Activated CD4-positive, alpha-beta T cell treated with anti-CD3 and anti-CD28 coated beads for 24 hours (primary cell): ENCODE measurements at places on chromosomes 5 and 9.

- no peak for DNase-seq
These were observed 495.2 kb downstream of the TLE4 start for GRCh38 chr9:80066931-80067330.

DNA sequence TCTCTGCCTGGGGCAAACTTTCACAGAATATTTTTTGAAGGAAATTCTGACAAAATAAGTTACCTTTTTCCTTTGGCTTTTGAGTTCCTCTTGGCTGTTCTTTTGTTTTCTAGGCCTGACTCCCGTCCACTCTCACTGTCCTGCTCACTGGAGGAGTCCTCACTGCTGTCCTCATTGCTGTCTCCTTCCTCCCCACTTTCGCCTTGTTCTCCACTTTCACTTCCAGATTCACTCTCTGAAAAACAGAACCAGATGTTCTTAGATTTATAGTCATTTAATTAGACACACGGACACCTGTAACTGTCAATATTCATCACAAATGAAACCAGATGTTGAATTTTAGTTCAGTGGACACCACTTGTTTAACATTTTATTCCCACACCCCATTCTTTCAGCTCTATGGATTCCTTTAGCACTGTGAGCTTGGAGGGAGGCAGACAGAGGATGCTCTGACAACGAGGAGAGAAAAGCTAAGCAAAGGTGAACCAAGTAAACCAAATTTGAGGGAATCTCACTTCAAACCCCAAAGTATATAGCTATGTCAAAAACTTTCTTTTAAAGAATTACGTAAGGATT is 180.7 kb downstream of the AP3B1 start:
- DNase-seq, result no peak

GRCh38 chr5:134111741-134112647 is 2.5 kb upstream of the TCF7 start:
- no peak for DNase-seq

GRCh38 chr9:120741191-120741590 is 26.9 kb upstream of the MEGF9 start:
- DNase-seq, result no peak

- DNase-seq, result no peak
These were observed 197.6 kb downstream of the KDM4C start for GRCh38 chr9:6955251-6955921.

GRCh38 chr5:1228120-1228519 is 2.9 kb downstream of the SLC6A18 start:
- no peak for DNase-seq

- no peak for DNase-seq
These were observed 42.5 kb upstream of the SLC9A3 start for GRCh38 chr5:566636-567309.

DNA sequence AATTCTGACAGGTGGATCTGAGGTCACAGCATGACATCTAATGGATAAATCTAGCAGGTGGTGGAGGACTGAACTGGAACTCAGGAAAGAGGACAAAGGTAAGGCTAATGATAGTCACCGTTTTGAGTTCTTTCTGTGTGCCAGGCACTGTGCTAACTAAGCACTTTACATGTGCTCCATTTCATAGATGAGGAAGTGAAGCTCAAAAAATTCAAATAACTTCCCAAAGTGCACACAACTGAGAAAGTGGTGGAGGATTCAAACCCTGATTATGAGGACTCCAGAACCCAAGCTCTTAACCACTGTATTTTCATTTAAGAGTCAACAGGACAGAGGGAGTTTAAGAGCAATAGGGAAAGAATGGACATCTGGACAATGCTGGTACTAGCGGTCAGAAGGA is 7.1 kb upstream of the DELE1 start:
- no peak for DNase-seq

GRCh38 chr9:90025816-90026215 is 421.0 kb downstream of the GADD45G start:
- no peak for DNase-seq

DNA sequence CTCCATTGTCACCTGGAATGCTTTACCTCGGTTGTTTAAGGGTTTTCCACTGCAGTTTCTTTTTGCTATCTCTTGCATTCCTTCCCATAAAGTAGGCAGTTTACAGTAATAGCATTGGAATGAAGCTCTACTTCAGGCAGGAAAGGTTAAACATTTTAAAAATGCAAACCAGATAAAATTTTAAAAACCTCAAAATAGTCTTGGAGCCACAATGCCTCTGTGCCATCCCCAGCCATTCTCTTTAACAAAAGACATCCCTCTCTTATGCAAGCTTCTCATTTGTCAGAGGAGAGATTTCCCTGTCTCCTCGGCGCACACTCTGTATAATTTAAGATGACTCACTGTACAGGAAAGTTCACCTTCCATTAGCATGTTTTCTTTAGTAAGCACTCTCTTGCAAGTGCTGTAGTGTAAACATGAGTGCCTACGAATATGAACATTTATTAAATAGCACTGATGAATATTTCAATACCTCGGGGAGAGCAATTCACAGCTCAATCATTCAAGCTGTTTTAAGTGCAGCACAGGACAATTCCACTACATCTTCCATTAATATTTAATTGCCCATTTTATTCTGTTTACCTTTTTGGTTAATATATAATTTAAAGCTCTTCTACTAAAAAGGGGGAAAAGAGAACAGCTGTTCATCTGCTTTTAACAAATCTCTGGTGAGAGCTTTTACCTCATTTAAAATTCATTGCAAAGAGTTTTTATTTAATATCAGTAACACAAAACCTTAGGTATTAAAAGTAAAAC is 343.6 kb downstream of the SPATA31D1 start:
- DNase-seq, result no peak

DNA sequence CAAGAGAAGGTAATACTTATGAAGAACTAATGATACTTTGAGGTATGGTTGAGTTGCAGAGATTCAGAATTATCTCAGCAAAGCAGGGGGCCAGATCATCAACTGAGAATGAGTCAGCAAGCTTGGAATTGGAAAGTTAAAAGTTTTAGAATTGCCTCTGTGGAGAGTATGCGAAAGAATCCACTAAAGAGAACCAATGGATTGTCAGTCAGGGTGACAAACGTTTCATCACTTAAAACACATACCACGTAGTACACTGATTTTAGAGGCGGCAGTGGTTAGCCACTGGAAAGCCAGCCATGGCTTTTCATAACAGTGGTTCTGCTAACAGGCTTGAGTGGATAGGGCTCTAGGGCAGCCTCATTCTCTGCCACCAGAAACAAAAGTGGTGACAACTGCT is 30.7 kb downstream of the AOPEP start:
- DNase-seq, result no peak

DNA sequence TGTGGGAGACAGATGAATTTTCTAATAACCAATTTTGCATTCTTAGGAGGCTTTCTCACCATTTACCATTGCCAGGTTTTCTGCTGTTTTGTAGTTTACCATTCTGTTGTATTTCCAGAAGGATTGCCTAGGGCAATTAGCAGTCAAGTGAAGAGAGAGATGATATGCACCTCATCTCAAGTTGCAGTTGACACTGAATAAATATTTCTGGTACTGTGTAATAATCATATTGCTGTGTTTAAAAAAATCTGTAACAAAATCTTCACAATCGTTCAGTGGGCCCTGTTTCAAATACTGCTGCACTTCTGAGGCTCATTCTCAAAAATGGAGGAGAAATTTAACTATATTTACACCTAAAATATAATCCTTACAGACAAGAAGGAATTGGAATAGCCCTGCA is 706.1 kb upstream of the PTPRD start:
- DNase-seq, result no peak

- DNase-seq, result no peak
These were observed 614.1 kb downstream of the EBF1 start for GRCh38 chr5:158485604-158486081.

DNA sequence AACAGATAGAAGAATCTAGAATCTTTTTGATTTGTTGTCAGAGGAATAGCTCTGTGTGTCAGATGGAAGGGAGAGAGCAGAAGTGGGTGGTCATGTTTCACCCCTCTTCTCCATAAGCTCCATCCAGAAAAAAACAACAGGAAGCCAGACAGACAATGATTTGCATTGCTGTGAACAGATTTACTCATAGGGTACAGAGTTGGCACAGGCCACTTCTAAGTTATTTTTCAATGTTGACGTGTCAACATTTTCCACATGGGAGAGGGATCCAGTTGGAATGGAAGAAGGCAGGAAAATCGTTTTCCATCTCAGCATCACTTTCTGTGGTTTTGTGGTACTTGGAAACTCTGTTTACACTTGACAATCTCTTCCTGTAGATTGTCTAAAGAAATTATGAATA is 86.7 kb downstream of the INSYN2B start:
- no peak for DNase-seq

GRCh38 chr9:33202018-33202417 is 34.9 kb upstream of the B4GALT1 start:
- no peak for DNase-seq

DNA sequence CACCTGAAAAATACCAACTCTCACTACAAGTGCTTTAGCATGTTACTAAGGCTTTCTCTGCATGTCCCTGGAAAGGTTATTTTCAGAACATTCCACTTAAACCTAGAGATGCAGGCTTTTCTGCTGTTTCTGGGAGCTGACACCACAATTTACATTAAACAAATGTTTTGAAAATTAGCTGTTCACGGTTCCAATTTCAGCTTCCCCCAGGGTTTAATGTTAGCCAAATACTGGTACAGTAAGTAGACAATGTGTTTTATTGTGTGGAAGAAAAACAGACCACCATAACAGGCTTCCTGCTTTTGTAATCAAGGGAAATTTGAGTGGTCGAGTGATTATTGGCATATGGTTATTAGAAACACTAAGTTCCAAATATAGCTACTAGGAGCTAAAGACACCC is 32.0 kb downstream of the MACROH2A1 start:
- DNase-seq, result no peak

GRCh38 chr9:68777070-68777763 is 72.2 kb downstream of the PIP5K1B start:
- no peak for DNase-seq

GRCh38 chr5:78930721-78931120 is 54.4 kb downstream of the ARSB start:
- DNase-seq, result no peak

GRCh38 chr9:127937056-127937387 is 632 bp downstream of the DPM2 start:
- no peak for DNase-seq

GRCh38 chr9:133981589-133981957 is 10.6 kb downstream of the VAV2 start:
- no peak for DNase-seq

DNA sequence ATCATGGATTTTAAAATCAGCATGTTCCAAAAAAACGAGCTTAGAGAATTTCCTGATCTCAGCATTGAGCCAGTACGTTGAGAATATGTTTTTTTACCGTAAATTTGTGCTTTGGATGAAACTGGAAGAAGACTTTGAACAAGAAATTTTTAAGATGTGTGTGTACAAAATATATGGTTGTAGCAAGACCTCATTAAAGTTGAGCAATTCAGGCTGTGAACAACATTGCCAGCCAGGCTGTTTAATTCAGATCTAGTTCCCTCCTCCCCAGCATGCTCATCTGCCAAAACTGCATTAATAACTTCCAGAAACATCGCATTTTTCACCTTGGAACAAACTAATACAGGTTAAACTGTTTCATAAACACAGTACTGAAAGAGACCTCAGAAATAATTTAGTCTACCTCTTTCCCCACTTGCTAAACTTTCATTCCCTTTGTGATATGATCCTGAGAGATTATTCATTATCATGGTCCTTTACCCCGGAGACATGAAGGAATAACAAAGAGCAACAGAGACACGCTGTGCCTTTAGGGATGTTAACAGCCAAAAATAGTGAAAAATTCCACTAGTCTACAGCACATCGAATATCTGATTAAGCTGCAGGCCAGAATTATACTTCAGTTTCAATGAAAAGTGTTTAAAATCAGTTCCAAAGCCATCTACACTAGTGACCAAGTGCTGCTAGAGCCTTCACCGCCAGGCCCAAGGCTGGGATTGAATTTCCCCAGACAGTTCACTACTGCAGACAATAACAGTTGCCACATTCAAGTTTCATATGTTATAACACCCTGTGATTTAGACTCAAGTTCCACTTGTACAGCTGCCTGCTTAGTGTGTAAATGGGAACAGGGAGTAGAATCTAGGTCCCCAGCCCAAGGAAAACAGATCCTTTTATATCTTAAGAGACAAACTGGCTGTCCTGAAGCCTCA is 89.6 kb downstream of the EFNA5 start:
- DNase-seq, result no peak

DNA sequence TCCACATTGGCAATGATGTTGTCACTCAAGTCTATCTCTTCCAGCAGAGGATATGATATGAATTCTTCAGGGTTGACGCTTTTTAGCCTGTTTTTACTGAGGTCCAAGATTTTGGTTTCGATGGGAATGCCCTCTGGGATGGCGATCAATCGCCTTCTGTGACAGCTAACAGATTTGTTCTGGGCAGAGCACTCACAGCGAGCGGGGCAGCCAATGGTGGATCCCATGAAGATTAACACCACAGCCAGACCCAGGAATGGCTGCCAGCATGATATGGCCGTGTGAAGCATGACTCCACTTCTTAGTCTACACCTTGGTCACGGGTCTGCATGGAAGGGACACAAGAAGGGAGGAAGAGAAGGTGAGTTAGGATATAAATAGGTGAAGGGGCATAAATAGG is 377.1 kb upstream of the C9orf72 start:
- no peak for DNase-seq

- no peak for DNase-seq
These were observed 112.1 kb downstream of the NUDT12 start for GRCh38 chr5:103450333-103451061.

GRCh38 chr9:133979273-133979920 is 12.7 kb downstream of the VAV2 start:
- DNase-seq, result no peak

DNA sequence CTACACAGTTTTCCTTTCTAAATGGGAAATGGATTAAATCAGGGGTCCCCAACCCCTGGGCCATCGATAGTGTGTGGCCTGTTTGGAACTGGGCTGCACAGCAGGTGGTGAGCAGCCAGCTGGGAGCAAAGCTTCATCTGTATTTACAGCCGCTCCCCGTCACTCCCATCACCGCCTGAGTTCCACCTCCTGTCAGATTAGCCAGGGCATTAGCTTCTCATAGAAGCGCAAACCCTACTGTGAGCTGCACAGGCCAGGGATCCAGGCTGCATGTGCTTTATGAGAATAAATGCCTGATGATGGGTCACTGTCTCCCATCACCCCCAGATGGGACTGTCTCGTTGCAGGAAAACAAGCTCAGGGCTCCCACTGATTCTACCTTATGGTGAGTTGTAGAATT is 41.2 kb upstream of the FLT4 start:
- no peak for DNase-seq

DNA sequence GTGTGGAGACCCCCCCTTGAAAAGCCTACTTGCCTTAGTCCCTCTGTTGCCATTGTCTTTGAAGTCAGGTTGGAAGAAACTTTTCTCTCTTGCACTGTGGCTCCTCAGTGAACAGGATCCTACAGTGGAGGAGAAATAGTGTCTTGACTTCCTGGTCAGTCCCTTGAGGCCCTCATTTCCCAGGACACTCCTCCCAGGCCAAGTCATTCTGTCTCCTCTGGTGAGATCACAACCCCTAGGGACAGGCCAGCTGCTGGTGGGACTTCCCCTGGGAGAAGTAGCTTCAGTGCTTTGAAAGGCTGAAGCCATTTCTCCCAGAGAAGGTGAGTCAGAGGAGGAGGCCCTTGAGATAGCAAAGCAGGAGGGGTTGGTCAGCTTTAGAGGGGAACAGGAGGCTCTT is 10.1 kb upstream of the GRIA1 start:
- DNase-seq, result no peak
